ENCODE measurements at places on chromosomes 4 and X.

- DNase-seq: no peak
These were observed 37.5 kb downstream of the CBR4 start for GRCh38 chr4:168972596-168972995.

- DNase-seq: no peak
These were observed 91.1 kb downstream of the PPP3CA start for GRCh38 chr4:101256222-101256621.

DNA sequence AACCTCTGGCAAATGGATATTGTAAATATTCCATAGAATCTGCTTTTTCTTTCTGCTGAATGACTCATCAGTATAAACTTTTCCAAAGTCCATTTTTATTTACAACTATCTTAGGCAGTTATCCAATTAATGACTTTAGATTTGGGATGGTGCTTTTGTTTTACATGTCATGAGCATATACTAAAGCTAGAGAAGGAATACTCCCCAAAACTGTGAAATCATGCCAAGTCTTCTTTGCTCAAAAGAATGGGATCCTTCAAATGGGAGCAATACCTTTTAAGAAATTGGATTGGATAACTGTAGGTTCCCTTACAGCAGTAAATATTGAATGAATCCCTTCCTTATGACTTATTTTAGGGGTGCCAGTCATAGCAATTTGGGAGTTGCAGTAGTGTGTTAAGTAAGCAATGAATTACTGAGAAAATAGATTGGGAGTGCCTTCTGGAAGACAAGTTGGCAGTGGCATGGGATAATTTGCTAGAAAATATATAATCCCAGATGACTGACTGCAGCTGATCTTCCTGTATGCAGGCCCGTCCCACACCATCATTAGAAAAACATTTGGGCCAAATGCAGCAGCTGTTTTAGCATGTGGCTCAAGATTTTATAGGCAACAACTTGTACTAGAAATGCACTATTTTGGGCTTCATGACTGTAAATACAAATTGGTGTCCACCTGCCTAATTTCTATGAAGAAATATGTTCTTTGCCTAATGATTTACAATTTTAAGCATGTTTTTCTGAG lies 2.8 kb downstream of the TMPRSS11D start:
- no peak for DNase-seq

- no peak for DNase-seq
These were observed 2596.4 kb downstream of the PCDH7 start for GRCh38 chr4:33316578-33316977.

- no peak for DNase-seq
These were observed 1826.6 kb upstream of the AGA start for GRCh38 chr4:179268791-179269190.

- no peak for DNase-seq
These were observed 772 bp upstream of the FBXW7 start for GRCh38 chr4:152536545-152537182.

GRCh38 chr4:54728368-54728767 lies 70.6 kb downstream of the KIT start:
- DNase-seq: no peak

GRCh38 chr4:119290598-119290997 lies 31.3 kb downstream of the FABP2 start:
- DNase-seq: no peak

DNA sequence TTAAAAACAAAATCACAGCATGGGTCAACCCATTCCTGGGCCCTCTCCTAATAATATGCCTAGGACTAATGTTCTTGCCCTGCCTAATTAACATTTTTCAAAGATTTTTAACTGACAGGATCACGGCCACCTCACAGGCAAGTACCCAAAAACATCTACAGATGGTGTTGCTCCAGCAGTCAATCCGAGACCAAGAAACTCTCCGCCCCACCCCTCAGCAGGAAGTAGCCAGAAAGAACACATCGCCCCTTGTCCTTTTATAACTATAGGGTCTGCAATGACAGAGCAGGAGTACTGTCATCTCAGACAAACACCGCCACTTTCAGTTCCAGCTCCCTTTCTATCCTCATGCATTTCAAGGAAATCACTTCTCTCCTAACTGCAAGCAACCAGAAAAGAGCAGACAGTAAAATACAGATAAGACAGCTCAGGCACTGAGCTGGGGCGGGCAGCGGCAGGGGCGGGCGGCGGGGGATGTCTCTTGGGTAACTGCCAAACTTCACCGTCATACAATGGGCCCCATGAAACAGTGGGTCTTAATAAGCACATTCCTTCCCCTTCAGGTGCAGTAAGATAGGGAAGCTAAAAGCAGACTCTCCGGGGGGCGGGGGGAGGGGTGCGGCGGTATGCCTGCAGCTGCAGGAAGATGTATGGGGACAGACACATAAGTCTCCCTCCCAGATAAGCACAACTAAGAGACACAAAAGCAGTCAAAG lies 67.4 kb downstream of the ZNF182 start:
- no peak for DNase-seq

DNA sequence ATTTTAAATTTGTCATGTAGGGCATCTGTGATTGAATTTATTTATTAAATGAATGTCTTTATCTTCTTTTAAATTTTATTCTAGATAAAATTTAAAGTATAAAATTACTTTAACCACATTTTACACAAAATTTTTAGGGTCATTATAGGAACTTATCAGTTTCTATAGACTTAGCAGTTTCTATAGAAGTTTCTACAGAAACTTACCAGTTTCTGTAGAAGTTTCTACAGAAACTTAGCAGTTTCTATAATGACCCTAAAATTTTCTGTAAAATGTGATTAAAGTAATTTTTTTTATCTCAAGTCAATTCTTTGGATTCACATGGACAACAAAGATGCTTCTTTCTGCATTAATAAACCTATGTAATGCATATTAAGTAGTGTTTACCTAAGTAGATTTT lies 565.9 kb upstream of the TECRL start:
- no peak for DNase-seq

GRCh38 chr4:53987761-53988171 lies 76.6 kb downstream of the CHIC2 start:
- no peak for DNase-seq

DNA sequence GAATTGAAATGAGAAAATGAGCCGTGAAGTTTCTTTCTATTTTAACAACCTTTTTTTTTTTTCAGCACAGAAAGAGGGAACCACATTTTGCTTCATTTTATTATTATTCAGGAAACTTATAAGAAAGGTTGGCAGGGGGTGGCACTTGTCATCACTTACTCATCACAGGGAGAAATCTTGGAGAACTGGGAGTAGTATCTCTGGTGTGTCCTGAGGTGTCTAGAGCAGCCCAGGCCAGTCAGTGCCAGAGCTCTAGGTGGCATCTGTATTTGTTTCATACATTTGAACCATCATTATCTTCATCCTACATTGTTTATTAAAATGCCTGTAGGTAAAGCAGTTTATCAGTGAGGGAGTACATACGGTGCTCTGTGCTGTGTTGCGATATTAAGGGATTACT lies 43.8 kb upstream of the ARHGAP24 start:
- no peak for DNase-seq

GRCh38 chrX:153633048-153633447 lies 14.0 kb upstream of the DUSP9 start:
- DNase-seq: no peak

DNA sequence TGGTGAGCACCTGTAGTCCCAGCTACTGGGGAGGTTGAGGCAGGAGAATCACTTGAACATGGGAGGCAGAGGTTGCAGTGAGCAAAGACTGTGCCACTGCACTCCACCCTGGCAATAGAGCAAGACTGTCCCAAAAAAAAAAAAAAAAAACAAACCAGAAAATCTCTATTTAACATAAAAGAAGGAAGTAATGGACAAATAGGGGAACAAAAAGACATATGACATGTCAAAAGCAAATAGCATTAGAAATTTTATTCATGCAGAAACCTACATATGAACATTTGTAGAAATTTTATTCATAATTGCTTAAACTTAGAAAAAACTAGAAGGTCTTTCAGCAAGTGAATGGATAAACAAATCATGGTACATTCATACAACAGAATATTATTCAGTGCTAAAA lies 97.1 kb upstream of the SH3RF1 start:
- no peak for DNase-seq

DNA sequence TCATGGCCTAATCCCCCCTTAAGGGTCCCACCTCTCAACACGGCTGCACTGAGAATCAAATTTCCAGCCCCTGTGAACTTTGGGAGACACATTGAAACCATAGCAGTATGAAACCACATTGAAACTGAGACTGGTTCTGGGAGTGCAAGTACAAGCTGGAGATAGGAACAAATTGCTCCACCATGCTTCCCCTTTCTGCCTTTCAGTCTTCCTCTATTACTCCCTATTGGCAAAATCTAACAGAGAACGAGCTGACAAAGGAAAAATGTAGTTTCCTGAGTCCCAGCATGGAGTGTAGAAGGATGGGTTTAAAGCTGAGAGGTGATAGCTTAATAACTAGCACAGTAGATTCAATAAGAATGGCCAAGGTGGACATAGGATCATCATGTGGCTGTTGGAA lies 161.7 kb upstream of the RPL34 start:
- DNase-seq: no peak

DNA sequence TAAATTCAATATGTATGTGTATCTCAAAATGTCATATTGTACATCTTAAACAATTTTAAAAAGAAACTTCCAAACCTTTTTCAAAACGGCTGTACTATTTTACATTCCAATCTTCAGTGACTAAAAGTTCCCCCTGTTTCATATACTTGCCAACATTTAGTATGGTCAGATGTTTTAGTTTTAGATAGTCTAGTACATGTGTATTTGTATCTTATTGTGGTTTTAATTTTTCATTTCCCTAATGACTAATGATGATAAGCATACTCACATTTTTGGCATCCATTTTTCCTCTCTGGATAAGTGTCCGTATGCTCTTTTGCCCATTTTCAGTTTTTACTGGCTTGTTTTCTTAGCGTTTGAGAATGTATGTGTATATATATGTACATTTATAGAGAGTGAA lies 212.2 kb upstream of the MAGEB18 start:
- no peak for DNase-seq

GRCh38 chrX:9151772-9152307 lies 117.9 kb upstream of the FAM9B start:
- DNase-seq: no peak

GRCh38 chrX:30992381-30992904 lies 79.4 kb downstream of the FTHL17 start:
- no peak for DNase-seq

GRCh38 chrX:19785647-19786046 lies 101.8 kb downstream of the SH3KBP1 start:
- DNase-seq: no peak

GRCh38 chr4:183906489-183906738 lies 1.3 kb downstream of the STOX2 start:
- no peak for DNase-seq

DNA sequence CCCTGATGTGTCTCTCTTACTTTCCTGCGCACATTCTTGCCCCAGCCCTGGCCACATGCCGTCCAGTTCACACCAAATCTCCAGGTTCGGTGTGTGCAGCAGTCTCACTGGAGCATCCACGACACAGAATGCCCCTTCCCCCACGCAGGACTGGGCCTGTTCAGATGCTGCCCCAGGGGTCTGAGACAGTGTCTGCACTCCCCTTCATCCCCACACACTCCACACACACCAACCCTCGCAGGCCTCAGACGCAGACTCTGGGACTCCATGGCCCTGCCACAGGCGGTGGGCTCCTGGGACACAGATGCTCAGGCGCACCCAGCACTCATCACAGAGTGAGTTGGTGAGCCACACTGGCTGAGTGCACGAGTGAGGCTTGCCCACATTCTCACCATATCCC lies 83.9 kb downstream of the AFAP1 start:
- DNase-seq: no peak

- no peak for DNase-seq
These were observed 198.3 kb downstream of the STIM2 start for GRCh38 chr4:27058819-27059406.

GRCh38 chr4:176708771-176709311 lies 83.9 kb downstream of the VEGFC start:
- no peak for DNase-seq

- no peak for DNase-seq
These were observed 36.0 kb downstream of the PLAC1 start for GRCh38 chrX:134622056-134622812.

GRCh38 chrX:19372547-19373331 lies 29.0 kb downstream of the PDHA1 start:
- no peak for DNase-seq

GRCh38 chrX:572538-573124 lies 58.0 kb upstream of the SHOX start:
- no peak for DNase-seq

- DNase-seq: no peak
These were observed 22.3 kb downstream of the AMOT start for GRCh38 chrX:112818114-112819007.

GRCh38 chr4:115918149-115918548 lies 804.7 kb upstream of the NDST4 start:
- no peak for DNase-seq

GRCh38 chrX:119942831-119943184 lies 743 bp downstream of the NKAP start:
- DNase-seq: no peak

DNA sequence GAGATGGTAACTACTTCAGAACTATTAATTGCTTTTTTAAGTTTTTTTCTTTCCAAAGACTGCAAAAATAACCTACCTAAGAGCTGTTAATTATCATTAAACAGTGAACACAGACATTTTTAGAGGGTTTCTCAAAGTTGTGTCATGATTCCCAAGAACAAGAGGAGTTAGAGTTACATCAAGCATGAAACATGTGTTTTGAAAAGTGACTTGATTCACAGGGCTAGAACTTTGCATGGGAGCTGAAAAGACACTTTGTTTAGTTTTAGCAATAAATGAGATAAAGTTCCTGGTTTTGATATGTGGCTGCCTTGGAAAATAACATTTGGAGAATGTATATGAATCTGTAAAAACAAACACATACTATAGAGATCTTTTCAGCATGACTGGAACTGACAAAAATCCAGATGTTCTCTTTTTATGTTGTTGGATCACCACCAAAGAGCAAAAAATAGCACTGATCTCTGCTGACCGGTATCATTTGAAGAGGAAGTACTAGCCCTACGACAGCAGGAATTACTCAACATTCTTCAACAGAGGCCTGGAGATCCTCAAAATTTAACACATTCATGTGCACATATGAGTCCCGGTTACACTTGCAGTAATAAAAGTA lies 173.0 kb upstream of the PCDH18 start:
- no peak for DNase-seq

GRCh38 chr4:87108142-87108546 lies 112.3 kb downstream of the KLHL8 start:
- DNase-seq: no peak

- no peak for DNase-seq
These were observed 1.5 kb downstream of the FHDC1 start for GRCh38 chr4:152937336-152938236.

- no peak for DNase-seq
These were observed 2137.8 kb upstream of the TENM3 start for GRCh38 chr4:180105362-180105761.

DNA sequence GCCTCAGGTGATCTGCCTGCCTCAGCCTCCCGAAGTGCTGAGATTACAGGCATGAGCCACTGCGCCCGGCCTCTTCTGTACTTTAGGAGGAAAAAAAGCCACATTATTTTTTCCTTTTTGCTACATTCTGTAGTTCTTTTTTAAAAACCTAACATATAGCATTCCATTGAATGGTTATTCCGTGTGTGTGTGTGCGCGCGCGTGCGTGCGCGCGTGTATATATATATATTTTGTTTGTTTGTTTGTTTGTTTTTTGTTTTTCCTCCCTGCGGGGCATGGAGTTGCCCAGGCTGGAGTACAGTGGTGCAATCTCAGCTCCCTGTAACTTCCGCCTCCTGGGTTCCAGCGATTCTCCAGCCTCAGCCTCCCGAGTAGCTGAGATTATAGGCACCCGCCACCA lies 59.5 kb downstream of the ARHGAP10 start:
- no peak for DNase-seq

GRCh38 chrX:7109838-7110793 lies 37.4 kb upstream of the STS start:
- no peak for DNase-seq

GRCh38 chr4:76559236-76560071 lies 124.4 kb downstream of the SHROOM3 start:
- no peak for DNase-seq
